Thoracic aorta (tissue), 2 donors: ENCODE measurements at places on chromosomes 5 and 9. TPM values are rescaled to one million over a fixed set of nuclear protein-coding genes. Genes with fewer than 3 reads are reported as not detected.

CDX1 gene
- total RNA-seq: not detected

ORM2 gene
- total RNA-seq: not detected

DNA sequence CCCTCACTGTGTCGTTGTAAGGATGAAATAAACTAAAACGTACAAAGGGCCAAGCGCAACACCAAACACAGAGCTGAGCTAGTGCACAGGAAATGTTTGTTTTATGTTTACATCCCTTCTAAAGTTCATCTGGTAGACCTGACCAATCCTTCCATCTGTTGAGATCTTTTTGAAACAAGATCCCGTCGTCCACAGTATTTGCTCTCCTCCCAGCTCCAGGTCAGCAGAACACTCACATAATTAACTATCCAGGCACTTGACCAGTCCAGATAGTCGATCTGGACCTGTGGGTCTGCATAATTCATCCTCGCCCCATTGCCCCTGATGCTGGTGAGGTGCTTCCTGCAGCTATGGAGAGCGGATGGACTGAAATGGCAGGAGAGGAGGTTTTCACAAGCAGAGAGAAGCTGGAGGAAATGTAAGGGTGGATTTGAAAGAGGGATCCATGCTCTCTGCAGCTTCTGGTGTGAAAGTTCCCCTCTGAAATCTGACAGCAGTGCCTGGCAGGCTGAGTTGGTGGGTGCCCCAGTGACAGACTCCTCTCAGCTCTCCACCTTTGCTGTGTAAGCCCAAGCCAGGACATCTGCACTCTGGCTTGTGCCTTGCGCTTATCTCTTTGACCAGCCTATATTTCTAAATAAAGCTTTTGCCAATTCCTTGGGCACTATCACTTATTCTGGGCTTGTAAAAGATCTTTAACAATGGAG, 102.4 kb downstream of the TTLL11 start:
- peaks cover 3% of the 10 kb centered on the region for H3K36me3 ChIP-seq
- H3K27me3 ChIP-seq: no peaks in the 10 kb centered on the region
- no peak overlapping the region for H3K4me3 ChIP-seq
- no peak overlapping the region for H3K27ac ChIP-seq
- H3K4me1 ChIP-seq: peaks cover 17% of the 10 kb centered on the region

USP20 gene
- 51.2 TPM for total RNA-seq

- no peak overlapping the region for H3K27ac ChIP-seq
- H3K36me3 ChIP-seq: peaks cover 10% of the 10 kb centered on the region
- H3K4me1 ChIP-seq: peaks cover 12% of the 10 kb centered on the region
- no peak for DNase-seq
- no peaks in the 10 kb centered on the region for H3K27me3 ChIP-seq
- no peak overlapping the region for H3K4me3 ChIP-seq
Observed at GRCh38 chr5:57215629-57216195, 41.9 kb downstream of the GPBP1 start.

DNA sequence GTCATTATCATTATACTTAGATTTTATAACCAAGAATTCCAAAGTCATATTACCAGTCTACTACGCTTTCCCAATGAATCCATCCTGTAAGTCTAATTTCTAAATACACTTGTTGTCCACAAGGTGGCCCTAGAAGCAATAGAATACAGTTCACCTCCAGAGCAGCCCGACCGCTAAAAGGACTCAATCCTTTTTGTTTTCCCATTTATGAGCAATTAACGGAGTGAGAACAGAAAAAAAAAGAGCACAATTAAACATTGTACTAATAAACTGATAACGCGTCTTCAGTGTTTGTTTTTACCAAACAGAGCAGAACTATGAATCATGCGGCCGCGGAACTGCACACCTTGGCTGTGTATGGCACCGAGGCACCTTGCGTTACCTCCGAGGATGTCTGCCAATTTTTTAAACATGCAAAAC, 160.7 kb upstream of the DAPK1 start:
- no peaks in the 10 kb centered on the region for H3K36me3 ChIP-seq
- peaks cover 11% of the 10 kb centered on the region for H3K4me1 ChIP-seq
- H3K27ac ChIP-seq: no peak overlapping the region
- H3K4me3 ChIP-seq: peak overlapping the region; percentile 59
- no peak for DNase-seq
- no peaks in the 10 kb centered on the region for H3K27me3 ChIP-seq

GRCh38 chr5:170445936-170446335, 56.8 kb upstream of the KCNMB1 start:
- no peaks in the 10 kb centered on the region for H3K27me3 ChIP-seq
- no peak overlapping the region for H3K4me3 ChIP-seq
- H3K36me3 ChIP-seq: no peaks in the 10 kb centered on the region
- H3K27ac ChIP-seq: no peak overlapping the region
- no peaks in the 10 kb centered on the region for H3K4me1 ChIP-seq
- no peak for DNase-seq

DNA sequence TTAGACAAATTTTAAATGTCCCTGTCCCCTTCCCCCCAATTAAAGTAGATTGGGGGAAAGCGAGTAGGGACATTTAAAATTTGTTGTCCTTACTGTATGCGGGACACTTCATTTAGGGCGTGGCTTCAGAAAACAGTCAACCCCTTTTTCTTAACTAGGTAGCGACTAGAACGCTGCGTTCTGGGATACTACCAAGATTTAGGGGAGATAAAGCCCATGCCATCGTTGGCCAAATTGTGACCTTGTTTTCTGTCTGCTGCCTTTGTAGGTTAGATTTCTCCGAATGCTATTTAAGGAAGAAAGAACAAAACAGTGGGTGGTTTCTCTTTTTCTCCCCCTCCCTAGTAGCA, 1.2 kb downstream of the CKS2 start:
- no peaks in the 10 kb centered on the region for H3K36me3 ChIP-seq
- peaks cover 7% of the 10 kb centered on the region for H3K4me1 ChIP-seq
- no peak for DNase-seq
- peak overlapping the region; percentile 76 for H3K4me3 ChIP-seq
- H3K27me3 ChIP-seq: no peaks in the 10 kb centered on the region
- H3K27ac ChIP-seq: no peak overlapping the region

GRCh38 chr9:13035822-13036221, 243.7 kb downstream of the MPDZ start:
- no peaks in the 10 kb centered on the region for H3K27me3 ChIP-seq
- H3K36me3 ChIP-seq: no peaks in the 10 kb centered on the region
- DNase-seq: no peak
- H3K4me1 ChIP-seq: peaks cover 4% of the 10 kb centered on the region
- no peak overlapping the region for H3K4me3 ChIP-seq

GRCh38 chr9:92988215-92988768, 41.0 kb downstream of the FGD3 start:
- H3K27me3 ChIP-seq: no peaks in the 10 kb centered on the region
- no peaks in the 10 kb centered on the region for H3K36me3 ChIP-seq
- H3K4me3 ChIP-seq: no peak overlapping the region

MEIKIN gene
- not detected for total RNA-seq

DEPDC1B gene
- not detected for total RNA-seq

ENHO gene
- not detected for total RNA-seq

CCL19 gene
- 5.4 TPM for total RNA-seq

DNA sequence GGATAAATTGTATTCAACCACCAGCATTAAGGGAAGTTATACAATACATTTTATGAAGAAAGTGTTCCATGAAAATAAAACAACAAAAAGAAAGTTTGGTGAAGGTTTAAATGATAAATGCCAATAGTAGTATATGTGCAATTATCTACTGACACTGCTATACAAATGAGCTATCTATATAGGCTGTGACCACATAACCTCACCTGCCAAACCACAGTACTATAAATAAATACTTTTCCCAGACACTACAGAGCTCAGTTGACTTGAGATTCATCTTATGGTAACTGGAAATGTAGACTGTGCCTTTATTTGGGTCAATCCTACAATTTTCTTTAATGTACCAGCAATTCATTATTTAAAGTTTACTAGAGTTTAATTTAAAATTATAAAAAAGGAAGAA, 81.0 kb upstream of the CCDC152 start:
- H3K27ac ChIP-seq: no peak overlapping the region
- no peaks in the 10 kb centered on the region for H3K4me1 ChIP-seq
- DNase-seq: no peak
- H3K36me3 ChIP-seq: no peaks in the 10 kb centered on the region
- H3K4me3 ChIP-seq: no peak overlapping the region
- no peaks in the 10 kb centered on the region for H3K27me3 ChIP-seq

DNA sequence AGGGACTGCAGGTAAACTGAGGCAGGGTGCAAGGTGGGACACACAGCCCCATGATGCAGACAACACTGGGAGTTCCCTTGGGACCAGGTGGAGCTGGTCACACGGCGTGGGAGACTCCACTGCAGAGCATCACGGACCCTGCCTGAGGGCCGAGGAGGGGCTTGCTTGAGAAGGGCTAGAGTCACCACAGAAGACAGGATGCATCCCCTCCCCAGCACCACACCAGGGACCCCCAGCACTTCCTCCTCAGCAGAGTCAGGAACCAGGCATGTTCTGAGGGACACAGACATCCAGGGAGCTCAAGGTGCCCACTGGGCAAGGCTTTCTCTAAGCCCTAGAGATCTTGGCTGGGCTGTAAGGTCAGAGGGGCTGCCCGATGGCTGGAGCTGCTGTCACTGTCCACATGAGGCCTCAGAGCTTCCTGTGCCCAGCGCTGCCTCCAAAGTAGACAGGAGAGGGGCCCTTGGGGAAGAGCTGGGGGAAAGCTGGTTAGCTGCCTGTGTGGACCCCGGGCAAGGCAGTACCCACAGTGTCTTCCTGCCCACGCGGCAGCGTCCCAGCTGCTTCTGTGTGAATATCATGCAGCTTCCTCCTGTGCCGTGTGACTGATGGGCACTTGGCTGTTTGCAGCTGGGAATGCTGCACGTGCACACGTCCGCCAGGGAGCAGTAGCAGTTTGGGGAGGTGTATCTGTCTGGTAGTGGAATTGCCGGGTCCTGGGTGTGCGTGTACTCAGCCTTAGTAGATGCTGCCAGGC, 176.6 kb downstream of the CACNA1B start:
- DNase-seq: no peak
- H3K4me3 ChIP-seq: no peak overlapping the region
- no peaks in the 10 kb centered on the region for H3K36me3 ChIP-seq
- H3K4me1 ChIP-seq: no peaks in the 10 kb centered on the region
- H3K27ac ChIP-seq: no peak overlapping the region

DNA sequence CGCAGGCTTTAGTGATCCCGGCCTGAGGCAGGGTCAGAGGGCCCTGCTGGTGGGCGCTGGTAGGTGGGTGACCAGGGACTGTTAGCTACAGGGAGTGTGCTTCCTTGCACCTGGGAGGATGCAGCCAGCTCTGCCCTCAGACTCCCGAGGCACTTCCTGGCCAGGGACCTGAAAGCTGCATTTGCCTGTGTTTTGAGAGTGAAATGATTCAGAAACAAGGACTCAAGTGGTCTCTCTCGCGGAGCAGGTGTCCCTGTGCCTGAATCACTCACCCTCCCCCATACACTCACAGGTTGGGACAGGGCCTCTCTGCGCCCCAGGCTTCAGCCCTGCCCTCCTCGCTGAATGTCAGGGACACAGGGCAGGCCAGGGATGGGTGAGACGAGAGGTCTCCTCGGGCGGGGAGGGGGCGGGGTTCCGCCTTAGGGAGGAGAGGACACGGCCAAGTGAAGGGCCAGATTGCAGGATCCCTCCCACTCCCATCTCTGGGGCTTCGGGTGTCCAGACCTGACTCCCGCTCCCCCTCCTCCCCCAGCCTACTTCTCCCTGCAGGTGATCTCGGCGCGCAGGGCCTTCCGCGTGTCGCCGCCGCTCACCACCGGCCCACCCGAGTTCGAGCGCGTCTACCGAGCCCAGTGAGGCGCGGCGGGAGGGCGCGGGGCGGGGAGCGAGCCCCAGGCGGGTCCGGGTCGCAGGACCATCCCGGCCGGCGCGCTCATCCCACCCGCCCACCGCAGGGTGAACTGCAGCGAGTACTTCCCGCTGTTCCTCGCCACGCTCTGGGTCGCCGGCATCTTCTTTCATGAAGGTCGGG, 1.5 kb downstream of the LTC4S start:
- peak overlapping the region; percentile 88 for H3K4me3 ChIP-seq
- peak overlapping the region; percentile 73 for H3K27ac ChIP-seq
- H3K36me3 ChIP-seq: peaks cover 28% of the 10 kb centered on the region
- no peaks in the 10 kb centered on the region for H3K27me3 ChIP-seq
- DNase-seq: no peak

FUT7 gene
- not detected for total RNA-seq

EPB41L4B gene
- total RNA-seq: 0.27 TPM

DNA sequence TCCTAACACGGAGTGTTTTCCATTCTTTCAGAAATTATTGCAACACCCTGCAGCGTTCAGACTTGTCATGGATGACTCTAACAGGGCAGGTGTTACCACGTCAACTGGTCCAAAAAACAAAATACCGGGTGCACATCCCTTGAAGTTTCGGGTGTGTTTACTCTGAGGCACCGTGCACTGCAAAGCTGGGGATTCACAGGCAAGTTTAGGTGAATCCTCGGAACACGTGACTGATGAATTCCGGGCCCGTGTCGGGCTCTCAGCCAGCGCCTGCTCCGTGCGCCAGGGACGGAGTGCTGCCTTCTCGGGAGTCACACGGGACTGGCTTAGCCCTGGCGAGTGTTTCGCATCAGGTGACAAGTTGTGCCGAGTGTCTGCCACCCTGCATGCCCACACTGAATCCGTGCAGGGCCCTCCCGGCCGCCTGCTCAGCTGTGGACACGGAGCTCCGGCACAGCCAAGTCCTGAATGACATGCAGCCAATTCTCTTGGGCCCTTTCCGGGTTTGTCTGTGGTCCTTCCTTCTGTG, 66.0 kb upstream of the IRX4 start:
- H3K27ac ChIP-seq: no peak overlapping the region
- H3K4me3 ChIP-seq: no peak overlapping the region
- no peaks in the 10 kb centered on the region for H3K36me3 ChIP-seq

SPTLC1 gene
- total RNA-seq: 45.6 TPM

DNA sequence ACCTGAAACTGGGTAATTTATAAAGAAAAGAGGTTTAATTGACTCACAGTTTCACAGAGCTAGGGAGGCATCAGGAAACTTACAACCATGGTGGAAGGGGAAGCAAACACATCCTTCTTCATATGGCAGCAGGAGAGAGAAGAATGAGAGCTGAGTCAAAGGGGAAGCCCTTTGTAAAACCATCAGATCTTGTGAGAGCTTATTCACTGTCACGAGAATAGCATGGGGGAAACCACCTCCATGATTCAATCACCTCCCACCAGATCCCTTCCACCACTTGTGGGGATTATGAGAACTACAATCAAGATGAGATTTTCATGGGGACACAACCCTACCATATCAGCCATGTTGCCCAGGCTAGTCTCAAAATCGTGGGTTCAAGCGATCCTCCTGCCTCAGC, 143.4 kb downstream of the FGF18 start:
- H3K27ac ChIP-seq: no peak overlapping the region
- H3K4me3 ChIP-seq: no peak overlapping the region
- no peak for DNase-seq
- no peaks in the 10 kb centered on the region for H3K36me3 ChIP-seq

DNA sequence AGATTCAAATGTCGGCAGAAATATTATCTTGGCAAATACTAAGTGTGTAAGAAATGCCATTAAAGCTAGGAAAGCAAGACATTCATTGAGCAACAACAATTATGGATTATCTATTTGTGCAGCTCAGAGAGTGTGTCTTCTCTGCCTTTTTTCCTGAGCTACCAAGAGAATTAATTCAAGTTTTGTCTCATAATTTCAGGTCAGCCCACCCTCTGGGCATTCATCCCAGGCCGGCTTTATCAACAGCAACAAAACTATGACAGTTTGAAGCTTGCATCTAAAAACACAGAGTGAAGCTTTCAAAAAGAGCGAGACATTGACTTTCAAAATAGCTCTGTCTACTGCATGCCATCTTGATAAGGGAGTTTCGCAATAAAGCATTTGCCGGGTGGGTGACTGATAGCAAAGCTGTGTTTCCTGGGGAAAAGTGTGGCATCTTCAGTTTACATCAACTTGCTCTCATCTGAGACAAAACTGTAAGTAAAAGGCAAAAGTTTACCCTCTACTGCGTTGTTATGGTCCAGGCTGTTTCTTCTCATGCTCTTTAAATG, 182.4 kb downstream of the IRX1 start:
- H3K4me3 ChIP-seq: no peak overlapping the region
- H3K4me1 ChIP-seq: peaks cover 7% of the 10 kb centered on the region
- DNase-seq: no peak
- no peaks in the 10 kb centered on the region for H3K27me3 ChIP-seq
- H3K36me3 ChIP-seq: no peaks in the 10 kb centered on the region
